ENCODE measurements at places on chromosomes 6 and 20.

DNA sequence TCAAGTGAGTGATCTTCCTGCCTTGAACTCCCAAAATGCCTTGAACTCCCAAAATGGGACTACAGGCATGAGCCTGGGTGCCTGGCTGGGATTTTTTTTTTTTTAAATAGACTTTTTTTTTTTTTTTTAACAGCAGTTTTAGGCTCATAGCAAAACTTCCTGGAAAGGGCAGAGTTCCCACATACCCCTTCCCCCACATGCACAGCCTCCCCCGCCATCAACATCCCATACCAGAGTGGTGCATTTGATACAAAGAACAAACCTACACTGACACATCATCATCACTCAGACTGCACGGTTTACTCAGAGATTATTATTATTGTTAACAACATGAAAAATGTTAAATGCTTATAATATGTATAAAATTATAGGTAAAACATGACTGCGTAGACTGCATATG is 26.0 kb downstream of the UQCC1 start:
- no peak for DNase-seq

- no peak for DNase-seq
Measured at GRCh38 chr6:108080010-108080780, 5.7 kb upstream of the OSTM1 start.

- no peak for DNase-seq
Measured at GRCh38 chr20:6660441-6660840, 107.0 kb upstream of the BMP2 start.

GRCh38 chr20:52874241-52874640 is 97.9 kb upstream of the TSHZ2 start:
- no peak for DNase-seq

- no peak for DNase-seq
Measured at GRCh38 chr20:1627200-1627550, 7.4 kb upstream of the SIRPB1 start.

GRCh38 chr6:43705996-43706395 is 18.4 kb upstream of the MRPS18A start:
- DNase-seq: no peak
